Fibroblast of villous mesenchyme (primary cell): ENCODE measurements at places on chromosomes 4 and X.

- no peak for DNase-seq
Observed at GRCh38 chr4:75920327-75920726, 18.1 kb upstream of the PPEF2 start.

DNA sequence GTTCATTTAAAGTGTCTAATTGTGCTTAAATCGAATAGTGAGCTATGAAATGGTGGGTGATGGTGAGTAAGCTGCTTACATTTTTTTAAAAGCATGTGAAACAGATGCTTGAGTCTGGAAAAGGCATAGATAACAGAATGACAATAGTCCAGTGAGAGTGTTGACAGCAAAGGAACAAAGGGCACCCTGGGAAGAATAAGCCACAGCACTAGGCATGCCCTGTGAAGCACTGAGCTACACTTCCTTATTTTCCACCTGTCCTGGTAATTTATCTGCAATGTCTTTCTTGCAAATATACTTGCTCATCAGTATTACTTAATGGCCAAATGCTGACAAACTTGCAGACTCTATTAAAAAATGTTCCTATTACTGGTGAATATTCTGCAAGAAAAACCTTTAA is 168.7 kb downstream of the PRDM5 start:
- no peak for DNase-seq

GRCh38 chrX:153764786-153765137 is 713 bp downstream of the PLXNB3 start:
- no peak for DNase-seq

GRCh38 chrX:71941776-71942175 is 31.1 kb downstream of the NHSL2 start:
- peak; percentile 65 for DNase-seq

DNA sequence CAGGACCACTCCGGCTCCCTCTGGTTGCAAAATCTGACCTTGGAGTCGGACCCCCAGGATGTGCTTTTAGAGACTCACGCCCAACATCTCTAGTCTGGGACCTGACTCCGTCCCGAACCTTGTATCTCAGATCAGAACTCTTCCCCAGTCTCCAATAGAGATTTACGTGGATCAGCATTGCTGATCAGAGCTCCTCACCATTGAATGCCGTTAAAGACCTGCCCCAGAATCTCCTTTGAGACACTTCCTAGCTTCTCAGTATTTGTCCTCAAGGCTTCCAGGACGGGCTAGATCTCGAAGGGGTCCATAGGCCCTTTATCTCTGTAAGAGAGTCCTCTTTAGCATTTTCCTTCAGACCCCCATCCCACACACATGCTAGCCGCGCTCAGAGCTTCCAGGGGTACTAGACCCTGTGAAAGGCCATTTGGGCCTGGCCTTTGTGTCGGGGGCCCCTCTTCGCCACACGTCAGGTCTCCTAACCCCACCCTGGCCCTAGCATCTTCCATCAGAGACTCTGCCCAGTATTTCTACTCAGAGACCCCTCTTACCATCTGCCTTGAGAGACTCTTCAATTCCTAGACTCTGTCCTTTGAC is 662 bp downstream of the UBA1 start:
- no peak for DNase-seq

DNA sequence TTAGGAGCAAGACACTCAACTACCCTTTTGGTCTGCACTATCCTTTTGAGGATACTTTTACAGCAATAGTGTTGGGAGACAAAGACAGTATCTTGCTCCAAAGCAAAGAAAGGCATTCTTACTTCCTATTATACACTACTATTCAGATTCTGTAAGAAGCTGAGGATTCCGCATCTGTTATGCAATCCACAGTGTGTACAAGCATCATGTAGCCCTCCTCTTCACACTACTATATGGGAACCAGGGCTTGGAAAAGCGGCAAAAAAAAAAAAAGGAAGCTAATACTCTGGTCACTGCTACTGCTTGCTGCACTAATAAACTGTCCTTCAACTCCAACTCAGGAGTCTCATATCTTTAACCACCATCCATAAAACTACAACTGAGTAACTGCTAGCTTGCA is 59.1 kb downstream of the FBXW7 start:
- no peak for DNase-seq

- no peak for DNase-seq
Observed at GRCh38 chr4:118939169-118939783, 50.6 kb downstream of the SYNPO2 start.

- peak; percentile 11 for DNase-seq
Observed at GRCh38 chrX:72021975-72022374, 109.7 kb downstream of the RTL5 start.

DNA sequence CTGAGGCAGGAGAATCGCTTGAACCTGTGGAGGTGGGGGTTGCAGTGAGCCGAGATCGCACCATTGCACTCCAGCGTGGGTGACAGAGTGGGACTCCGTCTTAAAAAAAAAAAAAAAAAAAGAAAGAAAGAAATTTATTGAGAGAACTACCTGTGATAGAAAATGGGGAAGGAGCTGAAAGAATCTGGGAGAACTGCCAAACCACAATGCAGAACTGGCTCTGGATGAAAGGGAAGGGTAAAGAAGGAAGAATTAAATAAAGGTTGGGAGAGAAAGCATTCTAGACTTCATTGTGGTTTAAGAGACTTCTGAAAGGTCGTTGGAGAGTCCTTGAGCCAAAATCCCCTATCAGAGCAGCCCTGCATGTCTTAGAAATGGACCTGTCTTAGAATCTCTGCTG is 567.9 kb upstream of the HTR2C start:
- no peak for DNase-seq

DNA sequence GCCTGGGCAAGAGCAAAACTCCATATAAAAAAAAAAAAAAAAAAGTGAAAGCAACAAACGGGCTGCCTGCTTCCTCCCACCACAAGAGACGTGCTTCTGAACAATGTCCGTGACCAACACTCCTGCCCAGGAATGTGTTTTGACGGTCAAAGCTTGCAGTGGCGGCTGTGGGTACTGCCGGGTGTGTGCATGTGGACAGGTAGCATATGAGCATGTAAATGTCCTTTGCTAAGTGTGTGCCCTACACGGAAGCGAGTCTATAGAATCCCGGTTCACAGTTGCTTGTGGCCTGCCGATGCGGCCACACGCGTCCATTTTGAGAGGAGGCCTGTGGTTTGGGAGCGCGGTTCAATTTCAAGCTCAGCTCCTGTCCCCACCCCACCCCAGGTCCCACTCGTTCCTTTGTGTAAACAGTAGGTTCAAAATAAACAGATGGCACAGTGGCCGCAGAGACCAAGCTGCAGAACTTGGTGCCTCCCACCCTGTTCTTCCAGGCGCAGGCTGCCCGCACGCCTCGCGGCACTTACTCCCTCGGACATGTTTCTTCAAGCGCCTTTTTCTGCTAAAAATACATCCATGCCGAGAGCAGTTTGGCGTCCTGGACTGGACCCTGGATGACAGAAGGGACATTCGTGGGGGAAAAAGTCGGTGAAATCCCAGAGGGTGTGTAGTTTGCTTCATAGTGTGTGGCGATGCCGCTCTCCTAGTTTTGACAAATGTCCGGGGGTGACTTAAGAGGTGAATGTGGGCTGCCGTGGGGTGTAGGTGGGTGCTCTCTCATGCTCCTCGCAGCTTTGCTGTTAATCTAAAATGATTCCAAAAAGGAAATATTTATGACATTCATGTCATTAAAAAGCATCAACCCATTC is 11.5 kb upstream of the NKX1-1 start:
- no peak for DNase-seq

DNA sequence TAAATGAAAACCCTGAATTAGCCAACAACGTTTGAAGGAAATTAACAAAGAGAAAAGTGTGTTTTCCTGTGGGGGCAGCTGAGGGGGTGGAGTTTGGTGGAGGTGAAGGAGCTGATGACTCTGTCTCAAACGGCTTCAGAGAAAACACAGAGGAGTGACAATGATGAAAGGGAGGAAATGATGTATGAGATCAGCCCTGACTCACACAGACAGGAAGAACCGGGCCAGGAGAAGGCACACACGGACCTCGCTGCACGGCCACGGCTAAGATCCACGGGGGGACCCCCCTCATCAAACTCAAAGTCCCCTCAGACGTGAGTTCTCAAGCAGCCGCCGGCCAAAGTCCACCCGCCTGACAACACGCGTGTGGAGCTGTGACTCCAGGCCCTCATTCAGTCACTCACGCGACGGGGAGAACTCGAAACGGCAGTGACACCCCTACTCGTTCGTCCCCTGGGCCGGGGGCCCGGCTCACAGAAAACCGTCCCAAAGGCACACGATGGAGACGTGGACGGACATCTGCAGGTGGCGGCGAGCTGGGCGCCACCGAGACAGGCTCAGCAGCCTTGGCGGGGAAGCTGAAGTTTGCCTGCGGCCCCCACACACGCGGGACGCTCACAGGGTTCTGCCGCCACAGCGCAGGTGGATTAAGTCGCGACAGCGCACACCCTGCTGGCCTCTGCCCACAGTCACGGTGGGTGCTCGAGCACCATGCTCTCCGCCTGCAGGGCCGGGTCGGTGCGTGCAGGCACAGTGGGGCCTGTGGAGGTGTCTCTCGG is 28.8 kb downstream of the PPP2R3B start:
- DNase-seq = no peak

DNA sequence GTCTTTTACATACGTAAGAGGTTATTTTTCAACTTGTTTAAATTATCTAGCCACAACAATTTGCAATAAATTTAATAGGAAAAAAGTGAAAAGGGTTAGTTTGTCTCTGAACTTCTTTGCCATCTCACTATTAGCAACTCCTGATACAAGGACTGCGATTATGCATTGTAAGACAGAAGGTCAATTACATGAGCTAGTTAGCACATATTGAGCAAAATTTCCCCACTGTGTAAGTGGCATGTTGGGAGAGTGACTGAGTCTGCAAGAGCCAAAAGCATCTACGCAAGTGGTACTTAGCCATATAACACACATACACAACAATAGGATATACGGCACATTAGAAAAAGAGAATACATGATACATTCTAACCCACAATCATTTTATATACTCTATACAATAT is 927.2 kb downstream of the STPG2 start:
- DNase-seq = no peak

- DNase-seq = no peak
Observed at GRCh38 chr4:15361529-15361928, 66.3 kb upstream of the C1QTNF7 start.

DNA sequence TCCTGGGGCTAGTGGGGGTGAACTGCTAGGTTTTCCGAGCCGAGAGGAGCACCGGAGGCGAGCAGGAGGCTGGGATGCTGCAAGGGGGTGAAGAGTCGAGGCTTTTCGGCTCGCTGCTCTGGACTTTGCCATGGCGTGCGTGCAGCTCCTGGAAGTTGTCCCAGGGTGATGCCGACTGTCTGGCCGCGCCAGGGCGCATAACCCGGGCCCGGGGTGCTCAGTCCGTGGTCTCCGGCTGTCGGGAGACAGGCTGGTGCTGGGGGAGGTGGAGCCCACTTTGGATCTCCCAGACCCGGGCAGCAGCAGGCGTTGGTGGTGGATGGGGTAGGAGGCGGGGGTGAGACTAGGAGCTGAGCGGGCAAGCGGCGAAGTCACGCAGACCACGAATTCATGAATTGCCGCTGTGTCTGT is 793 bp downstream of the GRIA3 start:
- DNase-seq = no peak
